GM04503 (cell line): ENCODE measurements at places on chromosomes 7 and 10.

GRCh38 chr7:69204943-69205342, 393.3 kb upstream of the AUTS2 start:
- DNase-seq: no peak

- DNase-seq: no peak
Measured at GRCh38 chr10:71393841-71394475, 2.8 kb upstream of the CDH23 start.

DNA sequence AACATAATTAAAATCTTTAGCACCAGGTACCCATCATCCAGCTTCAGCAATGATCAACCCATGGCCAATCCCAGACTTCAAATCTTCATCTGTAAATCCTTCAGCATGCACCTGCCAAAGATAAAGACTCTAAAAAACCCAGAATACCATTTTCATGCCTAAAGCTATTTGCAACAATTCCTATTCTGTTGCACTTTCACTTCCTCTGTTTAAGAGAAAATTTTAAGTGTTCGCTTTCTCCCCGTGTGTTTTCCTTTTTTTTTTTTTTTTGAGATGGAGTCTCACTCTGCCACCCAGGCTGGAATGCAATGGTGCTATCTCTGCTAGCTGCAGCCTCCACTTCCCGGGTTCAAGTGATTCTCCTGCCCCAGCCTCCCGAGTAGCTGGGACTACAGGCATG, 31.8 kb upstream of the HTR5A start:
- no peak for DNase-seq

- DNase-seq: peak; percentile 66
Measured at GRCh38 chr7:44608916-44609648, 2.7 kb downstream of the OGDH start.

DNA sequence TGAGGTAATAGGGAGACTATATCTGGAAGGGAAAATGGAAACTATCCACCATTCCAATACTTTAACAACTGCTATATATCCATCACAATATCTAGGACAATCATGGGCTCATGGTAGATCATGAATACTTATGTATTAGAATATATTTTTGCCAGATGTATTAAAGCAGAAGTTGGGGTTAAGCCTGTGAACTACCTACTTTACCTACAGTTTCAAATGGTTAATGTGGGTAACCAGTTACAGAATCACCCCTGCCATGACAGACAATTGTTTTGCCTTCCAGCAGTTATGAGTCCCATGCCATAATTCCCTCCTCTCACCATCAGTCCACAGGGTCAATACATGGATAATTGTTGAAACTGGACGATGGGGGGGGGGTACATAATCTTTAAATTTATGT, 29.9 kb upstream of the RAPGEF5 start:
- no peak for DNase-seq

DNA sequence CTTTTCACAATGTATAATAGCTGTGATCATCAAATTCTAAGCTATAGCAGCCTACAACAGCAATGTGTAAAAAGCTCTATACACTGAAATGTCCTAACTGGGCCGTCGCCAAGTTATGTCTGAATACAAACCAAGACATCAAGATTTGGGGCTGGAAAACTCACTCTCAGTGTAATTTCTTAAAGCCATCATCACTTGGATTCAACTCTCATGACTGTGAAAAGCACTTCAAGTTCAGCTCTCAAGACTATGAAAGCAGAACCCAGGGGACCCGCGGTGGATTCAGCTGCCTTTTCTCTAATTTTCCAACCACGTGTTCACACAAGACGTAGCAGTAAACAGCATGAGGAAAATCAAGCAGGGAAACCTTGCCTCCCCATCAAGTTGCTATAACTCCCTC, 15.8 kb upstream of the ZNRF2 start:
- no peak for DNase-seq

- DNase-seq: no peak
Measured at GRCh38 chr7:20348125-20348807, 17.6 kb downstream of the ITGB8 start.

DNA sequence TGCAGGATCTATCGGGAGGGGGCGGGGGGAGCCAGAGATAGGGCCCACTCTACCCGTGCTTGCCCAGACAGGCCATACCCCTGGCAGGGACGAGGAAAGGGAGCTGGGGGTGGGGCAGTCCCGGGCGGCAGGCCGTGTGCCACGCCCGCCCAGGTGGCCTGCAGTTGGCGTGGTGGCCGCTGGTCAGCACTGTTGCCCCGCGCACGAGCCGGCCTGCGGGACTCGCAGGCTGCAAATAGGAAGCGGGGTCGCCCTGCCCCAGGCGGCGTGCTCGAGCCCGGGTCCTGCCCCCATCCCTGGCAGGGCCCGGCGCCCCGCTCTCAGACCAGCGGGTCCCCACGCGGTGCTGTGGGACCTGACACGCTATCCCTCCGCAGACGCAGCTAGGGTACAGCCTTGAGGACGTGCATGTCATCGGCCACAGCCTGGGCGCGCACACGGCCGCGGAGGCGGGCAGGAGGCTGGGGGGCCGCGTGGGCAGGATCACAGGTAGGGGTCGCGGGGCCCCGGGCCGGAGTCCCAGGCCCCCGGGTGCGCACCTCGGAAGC, 6.7 kb downstream of the PNLIPRP2 start:
- DNase-seq: no peak

GRCh38 chr10:27223964-27224363, 16.6 kb downstream of the ACBD5 start:
- no peak for DNase-seq

DNA sequence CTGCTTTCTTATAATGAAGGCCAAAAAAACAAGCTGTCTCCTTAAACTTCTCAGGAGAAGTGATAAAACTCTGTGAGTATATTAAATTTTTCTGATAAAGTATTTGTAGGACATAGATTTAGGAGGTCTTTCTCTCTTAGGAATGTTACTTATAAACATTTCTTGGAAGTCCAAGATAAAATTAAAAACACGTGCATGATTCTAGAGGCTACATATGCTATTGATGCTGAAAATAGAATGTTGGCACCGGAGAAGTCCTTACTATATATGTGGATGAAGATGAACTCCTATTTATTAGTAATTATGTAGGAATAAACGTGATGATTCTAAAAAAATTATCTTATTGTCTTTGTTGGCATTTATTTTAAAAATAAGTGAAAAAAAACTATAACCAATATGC, 241.3 kb upstream of the LRRTM3 start:
- no peak for DNase-seq

DNA sequence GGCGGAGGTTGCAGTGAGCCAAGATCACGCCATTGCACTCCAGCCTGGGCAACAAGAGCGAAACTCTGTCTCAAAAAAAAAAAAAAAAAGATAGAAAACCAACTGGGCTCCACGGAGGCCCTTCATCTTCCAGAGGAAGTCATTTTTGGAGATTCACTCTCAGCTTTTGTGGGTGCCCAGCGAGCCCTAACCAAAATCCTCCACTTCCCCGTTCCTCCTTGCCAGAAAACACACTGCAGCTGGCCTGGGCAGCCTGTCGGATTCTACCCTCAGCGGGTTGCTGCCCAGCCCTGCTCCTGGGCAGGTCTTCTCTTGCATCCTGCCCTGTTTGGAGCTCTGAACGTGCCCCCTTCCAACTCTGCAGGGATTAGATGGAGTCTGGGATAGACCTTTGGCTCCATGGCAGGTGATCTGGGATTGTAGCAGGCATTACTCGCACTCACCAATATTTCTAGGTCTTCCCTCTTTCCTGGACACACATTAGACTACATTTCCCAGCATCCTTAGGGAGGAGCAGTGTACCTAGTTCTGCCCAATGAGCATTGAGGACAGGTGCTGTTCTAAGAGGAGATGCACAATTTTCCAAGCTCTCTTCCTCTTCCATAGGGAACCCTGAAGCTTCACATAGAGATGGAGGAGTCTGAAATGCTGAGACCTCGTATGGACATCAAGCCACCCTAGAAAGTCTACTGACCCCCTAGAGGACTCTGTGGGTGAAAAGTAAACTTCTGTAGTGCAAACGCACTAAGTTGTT, 4.6 kb downstream of the GRID2IP start:
- DNase-seq: no peak

DNA sequence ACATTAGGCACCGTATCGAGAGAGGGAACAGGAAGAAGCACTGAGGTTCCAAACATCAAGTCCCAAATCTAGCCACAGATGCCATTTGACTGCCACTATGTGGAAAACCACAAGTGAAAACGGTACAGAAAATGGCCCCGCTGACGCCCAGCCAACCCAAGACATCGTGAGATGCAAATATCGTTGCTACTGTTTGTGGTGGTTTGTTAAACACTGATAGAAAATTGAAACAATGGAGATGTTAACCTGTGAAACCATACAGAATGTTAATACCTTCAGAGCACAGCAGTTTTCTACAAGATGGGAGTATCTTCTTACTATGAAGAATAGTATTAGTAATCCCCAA, 152.4 kb upstream of the LRRTM3 start:
- DNase-seq: no peak

DNA sequence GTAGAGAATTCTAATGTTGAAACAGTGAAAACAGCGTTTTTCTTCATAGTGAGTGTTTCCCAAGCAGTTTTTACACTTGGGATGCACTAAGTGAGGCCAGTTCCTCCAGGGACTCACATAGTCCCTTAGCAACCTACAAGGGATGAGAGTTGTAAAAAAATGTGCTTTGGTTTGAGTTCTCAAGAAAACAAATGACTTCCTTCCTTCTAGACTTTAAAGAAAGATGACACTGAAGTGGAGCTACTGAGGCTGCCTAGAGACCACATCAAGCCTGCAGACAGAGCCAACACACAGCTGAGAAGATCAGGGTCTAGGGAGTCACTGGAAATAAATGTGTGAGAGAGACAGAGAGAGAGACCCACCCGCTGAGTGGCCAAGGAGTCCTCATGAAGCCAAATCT, 264.4 kb downstream of the TNS3 start:
- DNase-seq: no peak

DNA sequence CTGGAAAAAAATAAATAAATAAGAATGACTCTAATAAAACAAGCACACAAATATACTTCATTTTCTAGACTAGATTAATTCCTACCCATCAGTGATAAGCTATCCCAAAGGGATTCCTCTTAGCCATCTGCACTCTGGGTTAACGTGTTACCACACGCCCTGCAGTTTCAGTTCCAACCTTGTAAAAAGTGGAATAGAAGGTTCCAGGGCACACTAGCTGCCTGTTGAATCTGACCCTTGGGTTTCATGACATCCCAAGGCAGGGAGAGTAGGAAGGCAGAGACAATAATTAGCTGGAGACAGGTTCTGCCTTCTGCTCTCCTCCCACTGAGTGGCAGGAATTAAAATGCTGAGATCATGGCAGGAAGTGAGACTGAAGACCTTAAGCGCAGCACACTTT, 33.5 kb downstream of the SLC37A3 start:
- no peak for DNase-seq

DNA sequence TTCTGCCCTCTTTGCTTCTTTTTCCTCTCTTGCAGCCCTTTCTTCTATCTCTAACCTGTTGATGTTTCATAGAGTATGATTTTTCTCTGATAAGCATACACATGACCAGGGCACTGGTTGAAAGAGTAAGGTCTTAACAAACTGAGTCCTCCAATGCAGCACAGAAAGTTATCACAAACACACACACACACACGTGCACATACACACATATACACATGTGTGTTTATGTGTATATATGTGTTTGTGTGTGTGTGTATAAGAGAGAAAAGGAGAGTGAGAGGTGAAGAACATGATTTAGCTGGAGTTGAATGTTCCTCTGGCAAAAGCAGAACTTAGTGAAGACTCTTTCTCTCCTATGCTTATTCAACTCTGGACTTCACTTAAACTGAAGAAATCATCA, 130.0 kb downstream of the KLF6 start:
- no peak for DNase-seq

- no peak for DNase-seq
Measured at GRCh38 chr10:123507298-123507697, 158.9 kb upstream of the GPR26 start.

DNA sequence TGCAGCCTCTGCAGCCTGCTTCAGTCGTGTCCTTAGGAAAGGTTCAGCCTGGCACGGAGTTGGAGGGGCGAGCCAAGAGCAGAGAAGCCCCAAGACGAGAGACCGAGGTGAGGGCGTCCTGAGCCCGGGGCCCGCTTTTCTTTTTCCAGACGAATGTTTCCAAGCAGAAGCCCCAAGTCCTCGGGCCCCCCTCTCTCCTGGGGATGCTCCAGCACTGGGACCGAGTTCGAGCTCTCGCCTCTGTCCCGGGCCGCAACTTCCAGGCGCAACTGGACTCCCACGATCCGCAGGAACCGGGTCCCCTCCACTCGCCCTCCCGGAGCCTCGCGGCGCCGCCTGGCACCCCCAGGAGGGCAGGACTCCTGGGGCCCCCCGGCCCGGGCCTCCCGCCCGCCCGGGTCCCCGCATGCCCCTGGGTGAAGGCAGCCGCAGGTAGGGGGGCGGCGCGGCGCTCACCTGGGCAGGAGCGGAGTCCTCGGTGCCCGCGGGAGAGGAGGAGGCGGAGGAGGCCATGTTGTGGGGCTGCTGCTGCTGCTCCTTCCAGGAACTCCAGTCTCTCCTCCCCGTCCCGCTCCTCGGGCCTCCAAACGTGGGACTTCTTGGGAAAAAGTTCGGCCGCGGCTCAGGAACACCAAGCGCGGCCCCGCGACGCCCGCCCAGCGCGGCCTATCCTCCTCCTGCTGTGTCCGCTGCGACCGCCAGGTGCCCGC, 45.3 kb upstream of the CDK1 start:
- no peak for DNase-seq

DNA sequence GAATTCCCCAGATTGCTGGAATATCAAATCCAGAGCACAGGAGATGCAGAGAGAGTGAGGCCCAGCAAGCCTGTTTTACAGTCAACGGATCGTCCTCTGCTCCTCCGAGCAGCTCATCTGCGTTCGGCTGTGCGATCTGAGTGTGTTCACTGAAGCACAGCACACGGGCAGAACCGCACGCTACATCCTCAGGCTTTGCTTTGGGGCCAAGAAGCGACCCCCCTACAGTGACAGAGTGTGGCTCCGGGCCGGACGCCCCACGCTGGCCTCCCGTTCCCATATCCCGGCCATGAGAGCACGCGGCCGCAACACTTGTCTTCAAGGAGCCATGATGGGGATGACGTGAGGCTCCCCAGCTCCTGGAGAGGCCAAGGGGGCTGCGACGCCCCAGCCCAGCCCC, 431.4 kb downstream of the DNAJB6 start:
- no peak for DNase-seq

DNA sequence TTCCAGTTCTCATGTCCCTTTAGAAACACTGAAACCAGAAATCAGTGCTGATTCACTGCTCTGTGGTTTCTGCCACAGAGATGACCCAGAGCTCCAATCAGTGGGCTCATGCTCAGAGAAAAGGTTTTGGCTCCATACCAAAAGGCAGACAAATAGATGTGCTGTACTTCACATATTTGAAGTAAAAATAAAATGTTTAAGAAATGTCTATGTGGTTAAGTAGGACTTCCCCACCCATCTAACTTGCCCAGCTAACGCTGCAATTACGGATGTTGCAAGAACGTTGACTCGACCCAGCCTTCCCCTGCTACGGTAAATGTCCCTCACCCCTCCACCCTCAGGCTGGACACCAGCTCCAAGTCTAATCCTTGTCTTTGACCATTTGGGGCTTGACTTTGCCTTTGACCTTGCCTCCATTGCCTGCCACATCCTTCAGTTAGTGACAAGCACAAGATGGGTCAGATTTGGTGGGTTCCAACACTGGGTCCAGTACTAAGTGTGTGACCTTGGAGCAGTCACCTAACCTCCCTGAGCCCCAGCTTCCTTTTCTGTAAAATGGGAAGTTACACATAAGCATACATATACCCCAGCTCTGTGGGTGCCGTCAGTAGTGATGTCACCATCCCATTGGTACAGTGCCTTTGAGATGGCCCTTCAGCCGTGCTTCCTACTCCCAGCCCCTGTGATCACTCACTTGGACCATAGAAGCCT, 95.8 kb downstream of the CHST15 start:
- DNase-seq: peak; percentile 99

GRCh38 chr7:148211740-148212151, 378.8 kb upstream of the C7orf33 start:
- DNase-seq: no peak
